ENCODE measurements at places on chromosomes 2 and 18.

DNA sequence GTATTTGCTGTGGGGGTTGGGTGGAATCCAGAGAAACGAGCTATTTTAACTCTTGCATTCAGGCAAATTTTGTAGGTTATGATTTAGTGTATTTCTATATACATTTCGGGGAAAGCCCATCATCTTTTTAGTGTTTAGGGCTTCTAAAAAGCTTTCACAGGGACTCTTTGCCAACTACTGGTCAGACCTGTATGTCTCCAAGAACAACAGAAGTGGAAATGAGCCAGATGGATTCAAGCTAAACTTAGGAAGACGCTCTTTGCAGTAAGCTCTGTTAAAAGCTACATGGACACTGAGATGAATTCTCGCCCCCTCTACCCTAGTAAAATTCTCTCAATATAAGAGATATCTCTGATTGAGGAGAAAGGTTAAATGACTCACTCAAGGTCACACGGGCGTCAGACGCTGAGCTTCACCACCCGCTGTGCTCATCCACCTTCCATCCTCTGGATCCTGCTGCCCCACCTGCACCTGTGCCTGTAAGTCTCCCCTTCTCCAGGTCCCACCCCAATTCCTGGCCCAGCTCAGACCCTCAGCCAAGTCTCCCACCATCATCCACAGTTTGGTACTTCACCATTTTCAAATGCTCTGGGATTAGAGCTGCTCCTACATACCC is 85.6 kb downstream of the MARCHF4 start:
- DNase-seq, result no peak

GRCh38 chr18:49544362-49544761 is 17.5 kb upstream of the LIPG start:
- no peak for DNase-seq

DNA sequence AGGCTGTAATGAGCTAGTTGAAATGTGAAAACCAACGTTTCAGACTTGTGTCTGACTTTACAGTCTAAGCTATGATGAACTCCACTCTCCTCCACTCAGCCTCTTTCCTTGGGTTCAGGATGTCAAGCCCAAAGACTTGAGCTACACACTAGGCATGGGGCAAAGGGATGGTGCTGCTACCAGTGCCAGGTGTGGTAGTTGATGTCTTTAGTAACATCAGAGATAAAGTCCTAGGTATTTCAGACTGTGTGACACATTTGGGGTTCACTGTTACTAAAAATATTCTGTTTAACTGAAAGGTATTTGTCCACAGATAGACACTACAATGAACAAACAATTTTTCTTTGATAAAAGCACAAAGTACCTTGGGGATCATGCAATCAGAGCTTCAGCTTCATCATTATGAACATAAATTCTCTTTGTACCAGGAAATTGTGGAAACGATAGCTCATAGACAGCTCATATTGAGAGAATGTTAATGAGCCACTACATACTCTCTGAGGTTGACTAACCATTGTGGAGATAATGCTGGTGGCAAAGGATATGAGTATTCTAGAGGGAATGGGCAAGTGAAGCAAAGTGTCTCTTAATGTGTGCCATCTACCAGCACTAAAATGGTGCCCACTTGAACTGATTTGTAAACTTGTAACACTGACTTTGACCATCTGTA is 253.7 kb upstream of the THUMPD2 start:
- DNase-seq, result peak; percentile 96

DNA sequence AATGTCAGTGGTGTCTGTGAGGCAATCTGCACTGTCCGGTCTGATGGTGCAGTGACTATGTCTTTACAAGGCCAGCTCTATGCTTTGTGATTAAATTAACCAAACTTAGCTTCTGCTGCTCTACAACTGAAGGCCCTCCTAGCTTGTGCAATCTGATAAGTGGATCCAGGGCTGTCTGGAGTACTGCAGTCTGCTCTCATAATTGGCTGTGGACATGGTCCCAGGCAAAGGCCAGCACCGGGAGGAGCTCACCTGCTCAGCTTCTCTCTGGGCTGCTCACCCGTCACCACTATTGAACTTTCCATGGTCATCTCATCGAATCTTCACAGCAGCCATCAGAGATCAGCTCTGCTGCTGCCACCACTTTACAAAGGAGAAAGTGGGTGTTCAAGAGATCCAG is 13.0 kb upstream of the APCDD1 start:
- DNase-seq, result no peak

GRCh38 chr2:6449343-6449742 is 416.4 kb downstream of the CMPK2 start:
- no peak for DNase-seq

DNA sequence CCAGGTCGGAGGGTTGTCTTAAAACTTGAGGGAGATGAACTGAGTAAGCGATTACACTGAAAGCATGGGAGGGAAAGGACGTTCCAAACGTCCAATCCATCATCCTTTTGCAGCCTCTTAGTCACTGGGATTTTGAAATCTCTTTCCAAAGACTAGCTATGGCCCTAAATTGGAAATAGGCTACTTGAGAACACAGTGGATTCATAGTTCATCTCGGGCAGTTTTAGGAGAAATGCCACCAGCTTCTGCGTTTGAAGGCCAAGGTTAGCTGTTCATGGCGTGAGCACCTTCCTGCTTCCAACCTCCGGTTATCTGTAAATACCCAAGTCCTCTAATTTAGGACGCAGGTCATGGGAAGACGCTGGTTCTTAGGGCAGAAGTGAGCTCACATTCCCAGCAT is 821 bp upstream of the EML6 start:
- DNase-seq, result peak; percentile 55

GRCh38 chr18:1891641-1892040 is 679.7 kb downstream of the METTL4 start:
- no peak for DNase-seq

DNA sequence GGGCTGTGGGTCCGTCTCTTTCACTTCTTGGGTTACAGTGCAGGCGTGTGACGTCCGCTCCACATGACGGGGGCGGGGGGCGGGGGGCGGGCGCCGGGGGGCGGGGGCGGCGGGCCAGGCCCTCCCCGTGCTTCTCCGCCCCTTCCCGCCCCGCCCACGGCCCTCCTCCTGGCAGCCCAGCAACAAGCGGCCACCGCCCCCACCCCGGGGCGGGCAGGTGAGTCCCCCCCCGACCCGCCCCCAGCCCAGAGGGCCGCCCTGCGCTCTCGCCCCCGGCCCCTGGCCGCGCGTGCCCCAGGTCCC is 3.6 kb downstream of the ZNF516 start:
- peak; percentile 75 for DNase-seq

DNA sequence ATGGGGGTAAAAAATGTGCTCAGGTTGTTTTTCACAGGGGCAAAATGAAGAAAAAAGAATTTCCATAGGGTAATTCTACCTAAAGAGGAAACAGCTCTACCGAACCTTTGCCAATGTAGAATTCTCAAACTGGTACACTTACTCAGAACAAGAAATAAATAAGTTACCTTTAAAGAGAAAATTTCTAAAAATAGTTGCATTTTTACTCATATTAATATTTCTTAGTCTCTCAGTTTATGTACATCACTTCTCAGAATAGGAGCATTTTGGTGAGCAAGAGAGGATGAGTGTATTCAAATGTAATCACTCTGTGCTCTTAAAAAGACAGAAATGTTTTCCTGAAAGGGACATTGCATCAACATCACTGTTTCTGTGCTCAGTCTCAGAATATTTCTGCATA is 574.7 kb upstream of the SLC8A1 start:
- DNase-seq, result no peak

DNA sequence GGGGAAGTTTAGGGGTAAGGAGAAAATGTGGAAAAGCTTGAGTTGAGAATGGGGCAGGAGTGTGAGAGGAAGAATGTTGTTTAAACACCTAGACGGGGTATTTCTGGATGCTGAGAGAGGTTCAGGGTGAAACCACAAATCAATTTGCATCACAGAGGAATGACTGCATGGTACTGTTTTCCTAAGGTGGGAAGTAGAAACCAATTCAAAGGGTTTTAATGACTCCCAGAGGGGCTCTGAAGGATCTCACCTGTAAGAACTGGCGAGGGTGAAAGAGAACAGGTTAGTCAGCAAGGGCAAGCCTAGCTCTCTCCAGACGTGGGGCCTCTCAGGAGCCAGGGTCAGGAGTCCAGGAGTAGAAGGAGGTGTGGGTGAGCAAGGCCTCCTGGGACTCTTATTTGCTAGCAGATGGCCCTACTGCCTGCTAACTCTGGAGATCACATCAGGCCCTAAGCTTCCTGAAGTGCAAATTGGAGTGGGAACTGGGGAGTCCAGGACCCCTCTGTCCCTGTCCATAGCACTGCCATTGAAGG is 133.0 kb upstream of the CELF4 start:
- DNase-seq, result no peak

DNA sequence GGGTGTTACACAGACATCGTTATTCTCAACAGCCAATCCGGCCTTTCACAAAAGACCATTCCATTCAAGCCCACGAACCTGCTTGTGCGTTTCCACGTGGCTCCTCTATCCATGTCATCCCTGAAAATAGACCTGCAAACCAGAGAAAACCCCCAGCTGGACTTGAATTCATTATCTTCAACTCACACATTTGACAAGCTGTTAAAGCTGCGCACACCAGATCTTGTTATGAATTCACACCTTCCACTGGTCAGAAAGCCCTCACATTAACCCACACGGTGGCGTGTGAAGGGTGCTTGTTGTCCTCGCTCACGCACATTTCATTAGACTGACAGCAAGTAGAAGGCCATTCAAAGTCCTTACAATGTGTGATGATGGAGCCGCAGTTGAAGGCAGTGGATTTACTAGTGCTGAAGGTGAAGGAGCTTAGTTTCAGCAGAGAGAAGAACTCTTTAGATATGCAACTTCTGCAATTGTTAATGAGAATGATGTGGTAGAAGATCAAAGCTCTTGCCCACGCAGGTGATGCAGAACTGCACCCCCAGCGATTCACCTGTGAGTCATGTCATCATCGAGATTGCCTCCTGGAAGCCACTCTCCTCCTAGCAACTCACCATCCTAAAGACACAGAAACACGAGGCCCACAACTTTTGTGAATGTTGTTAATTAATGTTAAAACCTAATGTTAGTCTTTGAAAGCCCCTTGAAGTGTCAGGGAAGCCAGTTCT is 224.8 kb upstream of the SOX11 start:
- DNase-seq, result no peak

- DNase-seq, result peak; percentile 43
Observed at GRCh38 chr2:142974288-142975024, 97.0 kb downstream of the KYNU start.

DNA sequence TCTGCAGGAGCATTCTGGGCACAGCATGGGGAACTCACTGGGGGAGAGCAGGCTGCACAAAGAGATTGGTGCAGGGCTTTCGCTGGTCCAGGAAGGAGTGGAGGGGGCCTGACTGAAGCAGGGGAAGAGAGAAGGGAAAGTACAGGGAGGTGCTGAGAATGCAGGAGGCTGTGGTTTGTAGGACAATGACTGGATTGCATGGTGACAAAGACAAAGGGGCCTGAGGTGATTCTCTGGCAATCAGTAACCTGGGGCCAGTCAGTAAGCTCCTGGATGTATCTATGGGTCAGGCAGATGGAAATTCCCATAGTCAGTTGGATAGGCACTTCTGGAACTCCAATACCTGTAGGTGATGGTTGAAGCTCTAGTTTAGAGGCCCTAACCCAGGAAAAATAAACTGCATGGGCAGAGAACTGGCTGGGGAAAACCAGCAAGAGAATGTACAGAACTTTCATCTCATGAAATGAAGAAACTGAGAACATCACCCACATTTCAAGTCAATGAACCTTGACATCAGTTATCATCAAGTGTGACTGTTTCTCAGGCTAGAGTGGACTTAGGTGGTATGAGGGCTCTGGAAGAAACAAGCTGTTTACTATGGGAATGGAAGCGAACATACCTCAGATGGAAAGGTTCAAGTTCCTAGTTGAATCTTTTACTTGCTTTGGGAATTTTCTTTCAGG is 193.2 kb downstream of the TPGS2 start:
- no peak for DNase-seq

DNA sequence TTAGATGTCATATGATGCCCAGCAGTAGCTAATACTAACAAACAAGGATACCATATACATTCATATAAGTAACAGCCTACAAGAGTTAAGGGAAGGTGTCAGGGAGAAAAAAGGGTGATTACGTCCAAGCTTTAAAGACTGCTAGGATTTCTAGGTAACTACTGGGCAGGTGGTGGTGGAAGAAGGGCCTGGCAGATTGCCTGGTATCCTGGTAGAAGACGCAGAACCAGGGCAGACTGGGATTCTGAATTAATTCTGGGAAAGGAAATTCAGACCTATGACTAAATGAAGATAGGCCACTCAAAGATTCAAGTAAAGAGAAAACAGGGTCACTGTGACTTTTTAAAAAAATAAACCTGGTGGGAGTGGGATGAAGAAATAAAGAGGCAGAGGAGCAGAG is 31.9 kb downstream of the NDUFA10 start:
- no peak for DNase-seq

- DNase-seq, result no peak
Observed at GRCh38 chr2:134773335-134773734, 54.5 kb upstream of the TMEM163 start.

DNA sequence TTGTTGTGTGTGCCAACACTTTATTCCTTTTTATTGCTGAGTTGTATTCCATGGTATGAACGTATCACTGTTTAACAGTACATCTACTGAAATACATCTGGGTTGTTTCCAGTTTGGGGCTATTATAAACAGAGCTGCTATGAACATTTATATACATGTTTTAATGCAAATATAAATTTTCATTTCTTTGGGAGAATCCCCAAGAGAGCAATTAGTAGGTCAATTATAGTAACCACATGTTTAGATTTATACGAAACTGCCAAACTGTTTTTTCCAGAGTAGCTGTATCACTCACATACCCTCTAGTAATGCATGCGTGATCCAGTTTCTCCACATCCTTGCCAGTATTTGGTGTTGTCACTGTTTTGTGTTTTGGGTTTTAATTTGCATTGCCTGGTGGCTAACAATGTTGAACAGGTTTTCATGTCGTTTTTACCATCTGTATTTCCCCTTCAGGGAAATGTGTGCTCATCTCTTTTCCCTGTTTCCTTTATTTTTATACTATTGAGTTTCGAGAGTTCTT is 81.0 kb downstream of the TMEM131 start:
- DNase-seq, result peak; percentile 26

DNA sequence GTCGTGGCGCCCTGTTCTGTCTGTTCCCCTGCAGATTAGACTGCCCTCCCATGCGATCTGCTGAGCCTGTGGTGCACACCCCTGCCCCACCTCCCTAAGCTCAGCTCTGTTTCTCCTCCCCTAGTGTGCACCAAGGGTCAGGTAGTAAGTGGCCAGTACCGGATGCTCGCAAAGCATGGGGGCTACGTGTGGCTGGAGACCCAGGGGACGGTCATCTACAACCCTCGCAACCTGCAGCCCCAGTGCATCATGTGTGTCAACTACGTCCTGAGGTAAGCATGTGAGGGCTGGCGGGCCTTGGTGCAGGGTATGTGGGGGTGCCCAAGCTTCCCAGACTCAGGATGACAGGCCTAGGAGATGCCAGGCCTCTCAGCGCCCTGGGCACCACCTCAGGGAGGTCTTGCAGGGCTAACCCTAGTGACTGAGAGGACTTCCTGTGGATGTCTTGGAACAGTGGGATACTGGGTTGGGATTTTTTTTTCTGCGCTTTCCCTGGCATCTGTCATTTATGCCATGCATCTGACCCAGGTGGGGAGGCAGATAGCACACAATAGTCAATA is 78.4 kb downstream of the EPAS1 start:
- no peak for DNase-seq

GRCh38 chr2:193885419-193885818 is 1690.7 kb upstream of the TMEFF2 start:
- no peak for DNase-seq
